Ascending aorta (tissue), 2 donors: ENCODE measurements at places on chromosomes 11 and 22. TPM values are rescaled to one million over a fixed set of nuclear protein-coding genes. Genes with fewer than 3 reads are reported as not detected.

The KRTAP5-7 gene
- not detected for total RNA-seq

The CSF2RB gene
- 6.0 TPM for total RNA-seq

GRCh38 chr22:47188261-47189055 is 426.0 kb downstream of the TBC1D22A start:
- H3K4me3 ChIP-seq: no peak overlapping the region
- H3K4me1 ChIP-seq: no peaks in the 10 kb centered on the region
- no peak for DNase-seq
- H3K36me3 ChIP-seq: no peaks in the 10 kb centered on the region

DNA sequence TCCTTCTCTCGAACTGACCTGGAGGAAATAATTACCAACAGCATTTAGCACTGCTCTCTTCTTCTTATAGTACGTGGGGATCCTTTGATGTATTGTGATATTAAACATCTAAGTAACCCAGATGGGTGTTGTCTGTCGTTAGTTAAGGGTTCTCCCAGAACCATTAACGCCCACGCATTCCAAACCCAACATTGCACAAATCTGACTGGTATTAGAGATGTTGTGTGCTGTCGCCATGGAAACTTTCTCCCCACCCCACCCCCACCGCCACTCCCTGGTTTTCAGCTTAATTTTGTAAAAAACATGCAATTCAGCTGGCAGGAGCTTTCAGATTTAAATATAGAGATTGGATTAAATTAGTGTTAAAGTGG is 1495.2 kb downstream of the TBC1D22A start:
- H3K4me3 ChIP-seq: no peak overlapping the region
- no peaks in the 10 kb centered on the region for H3K27me3 ChIP-seq
- no peaks in the 10 kb centered on the region for H3K36me3 ChIP-seq

GRCh38 chr11:68798221-68798813 is 43.4 kb downstream of the CPT1A start:
- no peak overlapping the region for H3K27ac ChIP-seq
- peaks cover 84% of the 10 kb centered on the region for H3K36me3 ChIP-seq
- DNase-seq: no peak
- H3K4me1 ChIP-seq: no peaks in the 10 kb centered on the region
- H3K27me3 ChIP-seq: no peaks in the 10 kb centered on the region

- no peaks in the 10 kb centered on the region for H3K4me1 ChIP-seq
- no peak overlapping the region for H3K4me3 ChIP-seq
- no peak overlapping the region for H3K27ac ChIP-seq
- DNase-seq: no peak
- no peaks in the 10 kb centered on the region for H3K36me3 ChIP-seq
- no peaks in the 10 kb centered on the region for H3K27me3 ChIP-seq
Observed at GRCh38 chr11:61762798-61763197, 10.4 kb downstream of the MYRF start.

- H3K4me3 ChIP-seq: no peak overlapping the region
- no peaks in the 10 kb centered on the region for H3K4me1 ChIP-seq
- H3K27ac ChIP-seq: no peak overlapping the region
- no peak for DNase-seq
- H3K27me3 ChIP-seq: no peaks in the 10 kb centered on the region
- H3K36me3 ChIP-seq: no peaks in the 10 kb centered on the region
Observed at GRCh38 chr22:23128269-23129108, 13.3 kb downstream of the RSPH14 start.

DNA sequence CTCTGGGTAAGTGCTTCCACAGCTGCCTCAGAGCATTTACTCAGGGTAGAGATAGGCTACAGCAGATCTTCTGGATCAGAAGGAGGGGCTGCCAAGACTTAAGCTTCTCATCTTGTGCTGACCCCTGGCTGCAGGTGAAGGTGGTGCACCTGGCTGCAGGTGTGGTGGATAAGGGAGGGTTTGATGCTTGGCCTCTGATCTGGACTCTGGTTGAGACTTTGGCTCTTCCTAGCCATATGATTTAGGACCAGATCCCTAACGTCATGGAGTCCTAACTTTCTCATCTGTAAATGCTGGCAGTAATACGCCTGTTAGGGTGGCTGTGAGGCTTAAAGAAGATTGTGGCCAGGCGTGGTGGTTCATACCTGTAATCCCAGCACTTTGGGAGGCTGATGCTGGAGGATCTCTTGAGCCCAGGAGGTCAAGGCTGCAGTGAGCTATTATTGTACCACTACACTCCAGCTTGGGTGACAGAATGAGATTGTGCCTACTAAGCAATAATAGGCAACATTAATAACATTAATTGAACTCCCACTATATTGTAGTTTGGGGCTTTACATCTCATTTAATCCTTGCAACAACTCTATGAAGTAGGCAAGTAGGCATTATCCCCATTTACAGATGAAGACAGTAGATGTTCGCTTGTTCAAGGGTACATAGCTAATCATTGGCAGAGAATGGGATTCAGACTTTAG is 10.7 kb downstream of the DTX4 start:
- H3K4me1 ChIP-seq: no peaks in the 10 kb centered on the region
- no peak for DNase-seq
- no peak overlapping the region for H3K4me3 ChIP-seq
- H3K27me3 ChIP-seq: no peaks in the 10 kb centered on the region
- H3K27ac ChIP-seq: no peak overlapping the region
